Activated naive CD4-positive, alpha-beta T cell treated with anti-CD3 and anti-CD28 coated beads, Interleukin-2, amount 10 ng/mL, durations not matched to agents 7 days and 5 days (primary cell): ENCODE measurements at places on chromosomes 16 and 17.

- no peak for DNase-seq
These were observed 25.2 kb downstream of the KLHL36 start for GRCh38 chr16:84673561-84673960.

- no peak for DNase-seq
These were observed 4.4 kb upstream of the LHX1 start for GRCh38 chr17:36932694-36933511.

DNA sequence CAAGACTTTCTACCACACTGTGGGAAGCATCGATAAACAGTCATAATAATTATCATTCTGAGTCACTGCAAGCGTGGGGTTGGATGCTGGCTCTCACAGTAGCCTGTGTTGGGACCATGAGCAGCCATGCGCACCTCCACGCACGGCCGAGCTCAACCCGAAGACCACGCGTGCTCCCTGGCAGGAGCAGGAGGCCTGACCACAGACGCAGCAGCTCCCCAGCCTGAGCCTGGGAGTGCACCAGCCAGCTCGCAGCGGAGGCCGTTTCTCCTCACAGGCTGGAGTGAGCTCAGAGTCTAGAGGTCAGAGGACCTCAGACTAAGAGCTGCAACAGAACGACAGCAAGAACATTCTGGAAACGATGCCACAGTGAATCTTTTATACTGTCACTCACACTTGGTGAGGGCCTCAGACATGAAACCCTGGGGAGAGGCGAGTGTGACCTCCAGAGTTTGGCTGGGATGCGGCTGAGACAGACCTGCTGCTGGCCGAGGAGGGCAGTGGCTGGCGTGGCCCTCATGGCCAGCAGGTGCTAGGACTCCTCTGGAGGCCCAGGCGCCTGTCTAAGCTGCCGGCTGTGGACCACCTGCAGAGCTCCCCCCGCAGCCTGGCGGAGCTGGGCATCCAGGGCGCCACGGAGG is 6.0 kb downstream of the NDUFAF8 start:
- no peak for DNase-seq

DNA sequence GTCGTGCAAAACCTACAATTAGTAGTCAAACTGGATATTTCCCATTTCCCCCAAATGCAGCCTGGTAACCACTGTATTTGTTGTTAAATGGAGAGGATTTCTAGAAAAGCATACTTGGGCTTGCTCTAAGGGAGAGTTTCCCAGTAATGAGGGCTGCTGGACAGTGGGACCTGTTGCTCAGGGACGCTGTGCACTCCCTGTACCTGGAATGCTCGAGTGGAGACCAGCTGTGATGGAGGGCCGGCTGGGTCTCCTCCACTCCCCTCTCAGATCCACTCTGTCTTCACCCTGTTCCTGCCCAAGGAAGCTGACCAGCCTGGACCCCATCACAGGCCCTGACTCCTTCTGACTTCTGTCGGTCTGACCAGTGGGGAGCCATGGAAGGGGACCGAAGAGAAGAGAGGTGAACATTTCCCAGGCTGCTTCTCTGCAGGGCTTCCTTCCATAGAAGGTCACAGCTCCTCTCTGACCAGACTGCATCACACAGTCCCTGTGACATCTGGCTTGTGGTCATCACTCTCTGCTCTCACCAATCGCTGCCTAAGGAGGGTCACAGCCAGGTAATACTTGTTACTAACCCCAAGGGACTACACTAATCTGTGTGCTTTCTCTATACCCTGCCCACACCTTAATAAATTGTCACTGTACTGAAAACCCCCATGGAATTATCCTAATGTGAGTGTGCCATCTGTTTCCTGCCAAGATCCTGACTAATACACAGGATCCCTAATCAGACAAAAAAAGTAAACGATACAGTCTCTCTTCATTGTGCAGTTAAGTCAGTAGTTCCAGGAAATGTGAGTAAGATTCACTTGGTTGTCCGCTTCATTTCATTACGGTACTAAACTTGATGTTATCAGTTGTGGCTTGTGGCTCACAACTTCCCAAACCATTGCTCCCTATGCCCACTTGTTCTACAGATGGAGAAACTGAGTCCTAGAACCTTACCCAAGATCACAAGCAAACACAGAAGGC is 102.4 kb downstream of the CCT6B start:
- DNase-seq = no peak

DNA sequence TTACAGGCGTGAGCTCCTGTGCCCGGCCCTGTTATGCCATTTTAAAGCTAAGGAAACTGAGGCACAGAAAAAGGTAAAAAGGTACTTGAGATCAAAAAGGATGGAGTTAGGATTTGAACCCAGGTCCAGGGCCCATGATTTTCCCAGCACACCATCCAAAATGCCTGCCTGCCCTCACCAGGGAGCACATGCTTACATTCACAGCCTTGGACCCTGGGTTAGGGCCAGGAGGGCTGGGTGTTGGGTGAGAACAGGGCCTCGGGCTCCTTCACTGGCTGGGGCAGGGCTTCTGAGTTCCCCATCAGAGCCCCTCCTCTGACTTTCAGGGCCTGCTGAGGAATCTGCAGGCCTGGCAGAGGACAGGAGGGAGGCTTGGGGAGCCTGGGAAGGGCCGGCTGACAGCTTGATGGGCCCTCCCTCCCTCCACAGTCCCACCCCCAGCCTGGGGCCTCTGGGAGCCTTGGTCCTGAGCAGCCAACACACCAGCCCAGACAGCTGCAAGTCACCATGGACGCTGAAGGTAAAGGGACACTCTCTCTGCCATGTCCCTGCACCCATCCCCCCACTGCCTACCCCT is at the start of gene QPRT:
Gene QPRT (plus strand): TSS at position 490 of the 577 bp plus-strand sequence. CDS start 18 bp downstream, at position 508.
- no peak for DNase-seq

DNA sequence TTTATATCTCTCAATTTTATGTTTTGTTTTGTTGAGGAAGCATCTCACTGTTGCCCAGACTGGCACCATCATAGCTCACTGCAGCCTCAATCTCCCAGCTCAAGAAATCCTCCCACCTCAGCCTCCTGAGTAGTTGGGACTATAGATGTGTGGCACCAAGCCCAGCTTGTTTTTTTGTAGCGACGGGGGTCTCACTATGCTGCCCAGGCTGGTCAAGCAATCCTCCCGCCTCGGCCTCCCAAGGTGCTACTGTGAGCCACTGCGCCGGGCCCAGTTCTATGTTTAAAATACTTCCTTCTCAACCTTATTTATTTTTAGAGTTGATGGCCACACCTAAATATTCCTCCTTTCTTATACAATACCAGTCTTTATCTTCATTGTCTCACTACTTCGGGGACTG is 1.9 kb upstream of the NFE2L1 start:
- DNase-seq = no peak

- DNase-seq = peak; percentile 28
These were observed 1.6 kb downstream of the PRSS36 start for GRCh38 chr16:31148281-31148728.

DNA sequence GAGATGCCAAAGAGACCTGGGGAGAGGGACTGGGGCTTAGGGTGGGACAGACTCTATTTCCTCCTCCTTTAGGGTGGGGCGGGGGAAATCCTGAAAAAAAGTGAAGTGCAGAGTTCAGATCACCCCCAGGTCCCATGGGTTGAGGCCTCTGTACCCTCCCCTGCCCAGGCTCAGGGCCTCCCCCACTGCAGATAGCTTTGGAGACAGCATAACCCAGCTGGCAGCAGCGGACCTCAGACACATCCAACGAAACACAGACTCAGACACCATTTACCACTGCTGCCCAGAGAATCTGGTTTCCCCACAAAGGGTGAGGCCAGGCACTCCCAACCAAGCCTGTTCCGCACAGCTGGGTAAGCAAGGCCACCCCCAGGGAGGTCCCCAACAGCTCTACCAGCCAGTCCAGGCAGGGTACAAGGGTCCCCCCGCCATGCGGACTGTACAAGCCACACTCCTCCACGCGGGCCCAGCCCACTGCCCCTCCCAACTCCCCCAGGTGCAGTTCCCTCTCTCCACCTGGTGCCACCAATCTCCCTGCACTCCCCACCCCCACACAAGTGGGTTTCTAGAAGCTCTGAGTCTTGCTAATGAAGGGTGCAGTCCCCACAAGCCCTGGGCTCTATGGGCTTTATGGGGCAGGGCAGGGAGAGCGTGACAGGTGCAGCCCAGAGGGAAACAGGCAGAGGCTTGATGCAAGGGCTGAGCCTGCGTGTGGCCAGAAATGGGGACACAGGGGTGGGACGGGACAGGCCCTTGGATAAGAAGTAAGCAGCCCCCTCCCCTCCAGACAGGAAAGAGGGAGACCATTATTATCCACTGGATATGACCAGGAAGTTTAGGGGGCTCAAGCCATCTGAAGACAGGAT is 8.9 kb downstream of the RHBDF2 start:
- DNase-seq = peak; percentile 31

- DNase-seq = peak; percentile 63
These were observed 13.2 kb upstream of the CLUH start for GRCh38 chr17:2724784-2725164.

DNA sequence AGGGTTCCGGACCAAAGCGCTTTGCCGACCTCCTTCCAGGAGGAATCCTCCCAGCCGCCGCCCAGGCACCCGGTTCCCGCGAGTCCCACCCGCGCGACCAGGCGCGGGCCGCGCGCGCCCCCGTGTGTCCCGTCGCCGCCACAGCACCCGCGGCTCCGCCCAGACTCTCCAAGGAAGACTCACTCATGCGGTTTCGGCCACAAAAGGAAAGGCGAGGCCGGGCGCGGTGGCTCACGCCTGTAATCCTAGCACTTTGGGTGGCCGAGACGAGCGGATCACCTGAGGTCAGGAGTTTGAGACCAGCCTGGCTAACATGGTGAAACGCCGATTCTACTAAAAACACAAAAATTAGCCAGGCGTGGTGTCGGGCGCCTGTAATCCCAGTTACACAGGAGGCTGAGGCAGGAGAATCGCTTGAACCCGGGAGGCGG is 3.5 kb upstream of the PKMYT1 start:
- DNase-seq = peak; percentile 79

- no peak for DNase-seq
These were observed 16.6 kb upstream of the CCL8 start for GRCh38 chr17:34302636-34303035.

GRCh38 chr16:84599521-84600202 is 18.2 kb downstream of the COTL1 start:
- DNase-seq = peak; percentile 66

GRCh38 chr17:50815400-50815799 is 20.0 kb upstream of the WFIKKN2 start:
- DNase-seq = no peak

- DNase-seq = no peak
These were observed 14.6 kb downstream of the STH start for GRCh38 chr17:46013502-46014165.

DNA sequence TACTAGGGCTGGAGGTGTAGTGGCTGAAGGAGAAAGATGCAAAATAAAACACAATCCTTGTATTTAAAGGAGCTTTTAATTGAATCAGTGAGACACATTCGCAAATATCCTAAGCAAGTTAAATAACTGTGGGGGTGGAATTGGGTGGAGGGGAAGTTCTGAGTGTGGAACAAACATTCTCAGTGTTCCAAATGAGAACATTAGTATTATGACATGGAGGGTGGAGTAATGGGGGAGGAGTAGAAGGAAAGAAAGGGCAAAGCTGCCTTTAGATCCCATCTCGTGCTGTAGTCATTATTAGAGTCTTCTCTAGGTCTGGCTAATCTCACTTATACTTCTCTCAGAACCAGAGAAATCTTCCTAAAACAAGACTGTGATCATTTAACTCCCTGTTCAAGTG is 169.7 kb downstream of the ANKFN1 start:
- no peak for DNase-seq

DNA sequence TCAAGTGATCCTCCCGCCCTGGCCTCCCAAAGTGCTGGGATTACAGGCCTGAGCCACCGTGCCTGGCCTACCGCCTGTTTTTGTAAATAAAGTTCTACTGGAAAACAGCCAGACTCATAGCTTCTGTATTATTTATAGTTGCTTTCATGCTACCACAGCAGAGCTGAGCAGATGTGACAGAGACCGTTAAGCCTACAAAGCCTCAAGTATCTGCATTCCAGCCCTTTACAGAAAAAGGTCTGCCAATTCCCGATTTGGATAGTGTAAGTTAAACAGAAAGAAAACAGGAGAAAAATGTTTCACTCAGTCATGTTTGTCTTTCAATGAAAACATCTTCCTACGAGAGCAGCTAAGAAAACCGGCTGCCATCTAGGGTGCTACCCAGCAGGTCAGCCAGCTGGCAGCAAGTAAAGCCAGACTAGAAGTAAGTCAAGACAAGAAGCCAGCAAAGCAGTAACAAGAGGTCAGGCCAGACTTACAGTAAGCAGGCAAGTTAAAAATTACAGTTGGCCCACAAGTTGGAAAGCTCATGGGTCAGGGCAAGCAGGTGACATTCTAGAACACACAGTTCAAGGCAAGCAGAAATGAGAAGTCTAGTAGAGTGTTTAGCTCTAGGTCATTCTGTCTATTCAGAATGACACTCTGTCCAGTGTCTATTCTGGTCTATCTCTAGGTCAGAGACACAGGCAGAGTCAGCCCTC is 17.7 kb downstream of the NCBP3 start:
- peak; percentile 8 for DNase-seq
